ENCODE measurements at places on chromosomes 5 and 9. TPM values are rescaled to one million over a fixed set of nuclear protein-coding genes. Genes with fewer than 3 reads are reported as not detected.

Gene NSG2
- not detected for total RNA-seq

Gene GRPEL2
- 38.7 TPM for total RNA-seq

Gene HMMR
- total RNA-seq, result 52.6 TPM

Gene MEIKIN
- 1.2 TPM for total RNA-seq

Gene NR6A1
- 0.19 TPM for total RNA-seq

Gene ENDOG
- total RNA-seq, result 22.2 TPM

Gene FOXD4
- total RNA-seq, result 0.13 TPM

All from activated naive CD4-positive, alpha-beta T cell treated with anti-CD3 and anti-CD28 coated beads, Interleukin-2, amount 10 ng/mL, durations not matched to agents 5 hours and 36 hours (primary cell).